ENCODE measurements at places on chromosomes 4 and X. TPM values are rescaled to one million over a fixed set of nuclear protein-coding genes. Genes with fewer than 3 reads are reported as not detected.

GRCh38 chr4:57308301-57308700 lies 198.1 kb upstream of the IGFBP7 start:
- no peak for DNase-seq

MAGEA8 gene
- total RNA-seq = not detected

GRCh38 chrX:78213331-78213730 lies 73.9 kb upstream of the TAF9B start:
- DNase-seq = no peak

DNA sequence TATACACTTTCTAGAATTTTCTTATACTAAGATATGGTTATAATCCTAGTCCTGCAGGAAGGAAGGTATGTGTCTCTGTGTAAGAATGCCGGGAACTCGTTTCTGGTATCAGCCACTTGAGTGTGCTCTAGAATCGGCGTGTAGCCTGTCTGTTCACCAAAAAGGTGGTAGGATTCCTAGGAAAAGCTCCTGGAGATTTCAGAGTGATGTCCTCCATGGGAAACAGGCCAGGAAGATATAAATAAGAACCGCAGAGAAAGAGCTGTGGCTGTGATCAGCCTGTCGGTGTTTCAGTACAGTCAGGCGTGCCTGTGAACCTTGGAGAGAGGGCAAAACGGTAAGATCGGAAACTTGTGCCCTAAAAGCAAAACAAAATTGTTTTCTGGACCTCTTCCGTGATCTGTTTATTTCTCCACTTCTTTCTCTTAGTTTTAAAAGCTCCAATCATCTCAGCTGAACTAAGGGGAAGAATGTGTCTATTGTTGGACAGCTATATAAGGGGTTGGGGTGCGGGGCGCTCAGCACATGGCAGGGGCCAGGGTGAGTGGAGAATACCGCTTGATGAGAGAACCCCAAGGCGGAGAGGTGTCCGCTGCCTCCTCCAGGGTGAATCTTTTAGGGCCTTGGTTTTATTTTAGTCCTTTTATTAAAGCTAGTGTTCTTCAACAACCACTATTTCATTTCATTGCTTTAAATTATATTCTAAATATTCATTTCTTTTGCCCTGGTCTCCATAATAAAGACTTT lies 303.8 kb upstream of the TENM3 start:
- DNase-seq = no peak

CLDN2 gene
- not detected for total RNA-seq

GRCh38 chr4:63788271-63788670 lies 621.0 kb downstream of the TECRL start:
- no peak for DNase-seq

LIMCH1 gene
- total RNA-seq = not detected

- no peak for DNase-seq
Measured at GRCh38 chr4:184096561-184097240, 121.0 kb downstream of the ENPP6 start.

- no peak for DNase-seq
Measured at GRCh38 chr4:5552451-5552850, 155.9 kb downstream of the EVC2 start.

- DNase-seq = no peak
Measured at GRCh38 chr4:124903995-124904722, 191.6 kb upstream of the ANKRD50 start.

- DNase-seq = no peak
Measured at GRCh38 chrX:31805781-31806180, 733.9 kb upstream of the FTHL17 start.

PNCK gene
- not detected for total RNA-seq

TRPC3 gene
- 0.84 TPM for total RNA-seq

Measured in activated CD8-positive, alpha-beta memory T cell treated with anti-CD3 and anti-CD28 coated beads, Interleukin-2, amount 10 ng/mL, durations not matched to agents 7 days and 5 days (primary cell).